AML-193 (cell line): ENCODE measurements at places on chromosomes 5 and 9.
A peak's percentile ranks its signal among the peaks of the same experiment; 100 is the strongest.

DNA sequence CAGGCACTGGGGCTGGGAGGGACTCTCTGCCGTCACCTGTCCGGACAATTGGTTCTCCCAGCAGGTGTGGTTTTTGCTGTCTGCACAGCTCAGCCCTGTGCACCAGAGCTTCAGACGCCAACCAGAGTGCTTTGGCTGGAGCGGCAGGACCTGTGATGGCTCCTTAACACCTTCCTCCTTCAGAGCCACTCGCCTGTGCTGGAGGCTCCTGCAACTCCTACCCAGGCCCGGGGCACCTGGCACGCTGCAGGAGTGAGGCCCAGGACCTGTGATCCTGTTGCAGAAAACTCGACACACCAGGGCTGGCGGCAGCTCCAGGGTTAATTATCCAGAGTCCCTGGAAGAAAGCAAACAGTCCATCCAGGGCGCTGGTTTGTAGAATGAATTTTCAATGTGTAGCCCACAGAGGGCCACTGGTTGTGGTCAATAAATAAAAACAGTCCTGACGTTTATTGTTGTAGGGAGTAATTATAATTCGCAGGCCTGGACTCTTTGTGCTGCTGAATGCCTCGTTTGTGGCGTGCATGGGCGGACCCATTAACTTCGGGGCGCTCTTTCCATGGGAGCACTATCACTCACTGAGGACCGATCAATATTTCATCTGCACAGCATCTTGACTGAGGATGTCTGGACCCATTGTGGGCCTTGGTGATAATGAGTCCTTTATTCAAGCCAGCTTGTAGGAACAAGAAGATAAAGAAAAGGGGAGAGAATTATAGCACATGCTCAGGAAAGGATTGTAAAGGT lies 339.7 kb upstream of the IRX4 start:
- DNase-seq, result no peak

DNA sequence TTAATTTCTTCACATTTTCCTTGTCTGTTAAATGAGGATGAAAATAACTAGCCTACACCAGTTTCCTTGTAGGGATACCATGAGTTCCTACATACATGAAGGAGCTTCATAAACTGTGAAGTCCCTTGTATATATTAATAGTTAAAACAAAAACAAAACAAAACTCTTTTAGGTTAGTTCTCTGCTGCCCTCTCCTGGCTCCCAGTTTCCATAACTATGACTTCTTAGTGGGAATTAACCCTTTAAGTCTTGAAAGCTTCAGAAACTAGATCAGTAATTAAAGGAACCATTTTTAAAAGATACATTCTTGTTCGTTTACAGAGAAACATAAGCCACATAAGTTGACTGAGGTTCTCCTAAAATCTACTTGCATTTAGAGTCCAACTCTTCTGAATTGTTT lies 500.0 kb upstream of the C9orf72 start:
- peak; percentile 13 for DNase-seq

GRCh38 chr5:162990856-162991497 lies 446.4 kb upstream of the CCNG1 start:
- no peak for DNase-seq

GRCh38 chr9:78026416-78026815 lies 5.2 kb downstream of the GNAQ start:
- DNase-seq, result no peak

DNA sequence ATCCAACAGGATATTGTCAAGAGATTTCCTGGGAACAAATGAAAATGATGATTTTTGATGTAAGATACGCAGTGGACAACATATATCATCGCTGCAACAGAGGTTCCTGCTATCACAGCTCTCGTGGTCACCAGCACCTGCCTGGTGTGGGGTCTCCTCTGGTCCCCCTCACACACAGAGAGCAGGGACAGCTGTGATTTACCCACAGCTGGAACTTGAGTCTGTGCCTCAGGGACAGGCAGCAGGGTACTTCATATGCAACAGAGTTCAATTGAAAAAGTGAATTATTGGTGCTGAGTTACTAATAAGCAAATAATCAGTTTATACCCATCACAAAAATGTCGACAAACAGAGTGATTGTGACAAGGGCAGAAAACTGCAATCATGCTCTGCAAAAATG lies 93.4 kb downstream of the LMX1B start:
- no peak for DNase-seq

DNA sequence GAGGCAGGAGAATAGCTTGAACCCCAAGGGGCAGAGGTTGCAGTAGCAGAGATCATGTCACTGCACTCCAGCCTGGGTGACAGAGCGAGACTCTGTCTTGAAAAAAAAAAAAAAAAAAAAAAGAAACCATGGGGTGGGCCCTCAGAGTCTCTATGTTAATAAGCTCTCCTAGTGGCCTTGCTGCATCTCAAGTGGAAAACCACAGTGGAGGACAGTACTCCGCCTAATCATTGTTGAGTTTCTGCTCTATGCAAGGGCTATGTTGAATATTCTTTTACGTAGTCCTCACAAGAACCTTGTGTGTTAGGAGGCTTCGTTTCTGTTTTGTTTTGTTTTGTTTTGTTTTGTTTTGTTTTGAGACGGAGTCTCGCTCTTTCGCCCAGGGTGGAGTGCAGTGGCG lies 48.9 kb downstream of the TJP2 start:
- no peak for DNase-seq

DNA sequence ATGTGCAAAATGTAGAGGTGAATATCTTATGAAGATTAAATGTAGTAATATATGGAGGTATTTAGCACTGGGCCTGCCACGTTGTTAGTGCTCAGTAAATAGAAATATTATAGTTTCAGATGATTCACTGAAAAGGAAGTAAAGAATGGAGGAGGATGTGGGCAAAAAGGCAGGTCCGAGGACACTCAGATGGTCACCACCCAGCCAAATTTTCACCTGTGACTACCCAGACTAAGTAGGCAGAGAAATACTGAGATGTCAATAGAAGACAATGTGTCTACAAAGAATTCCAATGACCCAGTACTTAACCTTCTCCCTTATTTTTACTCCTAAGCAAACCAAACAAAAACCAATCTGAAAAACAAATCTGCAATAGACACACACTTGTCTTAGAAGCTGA lies 70.3 kb upstream of the ATP10B start:
- no peak for DNase-seq

DNA sequence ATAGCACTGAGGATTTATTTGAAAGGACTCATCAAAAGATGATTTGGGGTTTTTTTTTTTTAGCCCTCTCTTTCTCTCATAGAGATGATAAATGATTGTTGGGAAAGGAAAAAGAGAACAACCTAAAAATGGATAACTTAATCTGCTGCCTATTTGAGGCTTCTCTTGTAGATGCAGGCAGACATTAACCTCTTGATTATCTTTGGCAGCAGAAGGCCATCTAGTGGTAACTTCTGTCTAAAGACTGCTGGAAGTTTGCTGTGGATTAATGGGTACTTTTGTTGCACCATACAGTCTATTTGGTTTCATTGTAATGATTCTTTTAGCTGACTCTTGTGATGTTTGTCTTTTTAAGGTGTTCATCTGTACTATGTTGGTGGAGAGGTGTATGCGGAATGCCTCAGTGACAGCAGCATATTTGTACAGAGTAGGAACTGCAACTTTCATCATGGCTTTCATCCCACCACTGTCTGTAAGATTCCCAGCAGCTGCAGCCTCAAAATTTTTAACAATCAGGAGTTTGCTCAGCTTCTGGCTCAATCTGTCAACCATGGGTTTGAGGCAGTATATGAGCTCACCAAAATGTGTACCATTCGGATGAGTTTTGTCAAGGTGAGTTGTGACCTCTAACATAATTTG lies 18.8 kb downstream of the SMIM32 start:
- peak; percentile 62 for DNase-seq

DNA sequence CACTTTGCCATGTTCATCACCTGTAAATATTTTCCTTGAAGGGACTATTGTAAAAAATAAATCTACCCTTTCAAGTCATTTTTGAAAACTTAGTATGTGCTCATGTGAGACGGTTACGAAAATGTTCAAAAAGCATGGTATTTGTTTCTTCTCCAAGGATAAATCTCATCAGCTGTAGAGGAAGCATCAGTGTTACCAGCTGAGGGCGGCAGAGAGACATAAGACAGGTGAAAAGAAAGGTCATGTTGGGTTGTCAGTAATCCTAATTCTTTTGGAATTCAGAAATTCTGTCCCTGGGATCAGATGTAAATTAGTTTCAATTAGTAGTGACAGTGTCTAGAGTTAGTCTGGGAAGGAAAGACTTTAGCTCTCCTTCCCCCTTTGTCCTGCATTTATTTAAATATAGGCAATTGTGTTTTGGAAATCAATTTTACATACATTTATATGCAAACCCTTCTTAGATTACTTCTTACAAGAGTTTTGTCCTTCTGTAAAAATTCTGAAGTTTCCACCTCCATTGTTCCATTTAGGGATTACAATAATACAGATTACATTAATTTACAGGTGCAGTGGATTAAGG lies 791.9 kb upstream of the CDH6 start:
- DNase-seq, result peak; percentile 5

- DNase-seq, result no peak
Measured at GRCh38 chr9:100803956-100804355, 224.6 kb upstream of the PLPPR1 start.

GRCh38 chr5:79488775-79489174 lies 25.2 kb downstream of the HOMER1 start:
- DNase-seq, result no peak

DNA sequence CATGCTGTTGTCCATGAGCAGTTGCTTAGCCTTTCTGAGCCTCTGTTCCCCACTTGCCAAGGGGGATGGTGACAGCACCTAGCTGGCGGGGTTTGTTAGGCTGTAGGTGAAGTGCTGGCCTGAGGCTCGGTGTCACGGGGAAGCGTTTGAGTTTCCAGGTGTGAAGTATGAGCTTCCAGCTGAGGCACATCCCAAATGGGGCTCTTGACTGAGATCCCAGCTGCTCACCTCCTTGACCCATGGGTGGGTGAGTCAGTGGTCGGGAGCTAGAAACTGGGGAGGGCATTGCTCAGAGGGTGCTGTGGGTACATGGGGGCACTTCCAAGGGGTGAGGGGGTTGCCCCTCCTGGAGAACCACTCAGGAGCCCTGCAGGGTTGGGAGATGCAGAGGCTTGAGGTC lies 26.4 kb upstream of the RNF130 start:
- no peak for DNase-seq

- no peak for DNase-seq
Measured at GRCh38 chr5:38720554-38721361, 125.1 kb upstream of the OSMR start.

GRCh38 chr9:77816641-77817341 lies 168.7 kb upstream of the GNA14 start:
- DNase-seq, result no peak

- DNase-seq, result no peak
Measured at GRCh38 chr5:172077664-172078425, 71.4 kb upstream of the FBXW11 start.

- DNase-seq, result no peak
Measured at GRCh38 chr9:136546697-136547501, 1.1 kb upstream of the NOTCH1 start.

GRCh38 chr5:151085517-151086041 lies 4.7 kb upstream of the TNIP1 start:
- no peak for DNase-seq
